ENCODE measurements at places on chromosomes 4 and X.

DNA sequence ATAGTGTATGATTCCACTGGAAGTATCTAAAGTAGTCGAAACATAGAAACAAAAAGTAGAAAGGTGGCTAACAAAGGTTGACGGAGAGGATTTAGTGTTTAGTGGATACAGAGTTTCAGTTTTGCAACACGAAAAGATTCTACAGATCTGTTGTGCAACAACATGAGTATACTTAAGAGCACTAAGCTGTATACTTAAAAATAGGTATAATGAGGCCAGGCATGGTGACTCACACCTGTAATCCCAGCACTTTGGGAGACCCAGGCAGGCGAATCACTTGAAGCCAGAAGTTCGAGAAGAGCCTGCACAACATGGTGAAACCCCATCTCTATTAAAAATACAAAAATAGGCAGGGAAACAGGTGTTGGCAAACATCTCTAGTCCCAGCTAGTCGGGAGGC is 7.9 kb upstream of the ATRX start:
- DNase-seq, result no peak

GRCh38 chr4:74934016-74934831 is 1.3 kb downstream of the PARM1 start:
- DNase-seq, result peak; percentile 17

GRCh38 chr4:112279025-112279881 is 6.5 kb downstream of the TIFA start:
- no peak for DNase-seq

GRCh38 chr4:54556587-54556986 is 101.2 kb upstream of the KIT start:
- DNase-seq, result no peak

DNA sequence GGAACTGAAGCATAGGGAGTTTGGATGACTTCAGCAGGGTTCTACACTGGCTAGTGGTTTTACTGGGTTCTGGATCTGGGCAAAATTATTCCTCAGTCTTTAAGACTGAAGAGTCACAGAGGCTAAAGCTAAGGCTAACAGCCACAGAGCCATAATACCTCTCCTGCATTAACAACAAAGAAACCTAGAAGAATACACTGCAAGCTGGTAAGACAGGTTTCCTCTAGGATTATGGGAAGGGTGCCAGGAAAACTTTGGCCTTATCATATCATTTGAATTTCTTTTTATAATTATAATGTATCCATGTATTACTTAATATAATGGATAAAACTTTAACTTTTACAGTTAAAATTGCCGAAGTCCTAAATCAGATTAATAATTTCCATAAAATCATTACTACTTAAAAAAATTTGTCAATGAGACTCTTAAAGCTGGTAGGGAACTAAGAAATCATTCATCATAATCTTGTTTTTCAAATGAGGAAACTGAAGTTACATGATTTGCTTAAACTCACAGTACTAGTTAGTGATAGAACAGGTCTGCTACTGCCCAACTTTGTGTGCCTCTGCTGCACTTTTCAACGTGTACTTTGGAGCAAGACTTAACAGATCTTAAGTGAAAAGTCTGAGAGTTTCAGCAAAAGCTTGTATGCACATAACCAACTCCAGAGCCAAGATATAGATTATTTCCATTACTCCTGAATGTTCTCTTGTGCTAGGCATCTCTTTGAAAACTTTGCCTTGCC is 24.2 kb upstream of the PGRMC2 start:
- no peak for DNase-seq

DNA sequence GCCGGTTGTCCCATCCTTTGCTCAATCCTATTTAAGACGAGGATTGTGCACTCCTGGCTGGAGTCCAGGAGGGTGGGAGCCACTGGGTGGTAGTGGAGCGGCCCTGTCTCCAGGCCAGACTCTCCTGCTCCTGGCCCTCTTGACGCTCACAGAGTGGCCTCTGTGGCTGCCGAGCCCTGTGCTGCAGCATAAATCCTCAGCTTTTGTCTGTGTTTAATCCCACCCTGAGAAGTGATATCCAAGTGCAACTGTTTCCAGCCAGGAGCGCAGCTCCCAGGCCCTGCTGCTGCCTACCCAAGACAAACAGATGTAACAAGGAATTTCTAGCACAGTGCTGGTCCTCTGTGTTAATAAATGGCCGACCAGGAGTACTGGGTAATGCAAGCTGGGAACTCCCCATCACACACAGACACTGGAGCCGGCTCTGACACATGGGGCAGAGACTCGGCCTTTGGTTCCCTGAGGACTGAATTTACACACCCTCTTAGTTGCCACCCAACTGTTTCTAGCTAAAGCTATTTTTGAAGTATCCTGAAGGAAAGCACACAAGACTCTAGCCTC is 85.3 kb downstream of the GATB start:
- DNase-seq, result no peak

DNA sequence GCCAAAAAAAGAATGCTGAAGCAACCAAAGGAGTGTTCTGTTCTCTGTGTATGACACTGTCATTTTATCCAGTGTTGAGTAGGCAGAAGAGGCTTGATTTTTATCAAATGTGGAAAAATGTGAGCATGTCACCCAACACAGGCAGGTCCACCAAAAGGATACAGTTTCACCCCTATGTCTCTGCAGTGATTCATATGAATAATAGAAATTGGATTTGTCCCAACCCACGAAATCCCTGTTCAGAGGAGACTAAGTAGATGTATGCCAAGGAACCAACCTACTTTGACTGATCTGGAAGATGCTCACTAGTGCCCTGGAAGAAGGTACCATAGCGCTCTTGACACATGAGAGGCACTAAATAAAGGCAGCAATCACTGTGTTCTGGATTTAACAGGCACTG is 72.5 kb downstream of the FGF13 start:
- DNase-seq, result no peak

DNA sequence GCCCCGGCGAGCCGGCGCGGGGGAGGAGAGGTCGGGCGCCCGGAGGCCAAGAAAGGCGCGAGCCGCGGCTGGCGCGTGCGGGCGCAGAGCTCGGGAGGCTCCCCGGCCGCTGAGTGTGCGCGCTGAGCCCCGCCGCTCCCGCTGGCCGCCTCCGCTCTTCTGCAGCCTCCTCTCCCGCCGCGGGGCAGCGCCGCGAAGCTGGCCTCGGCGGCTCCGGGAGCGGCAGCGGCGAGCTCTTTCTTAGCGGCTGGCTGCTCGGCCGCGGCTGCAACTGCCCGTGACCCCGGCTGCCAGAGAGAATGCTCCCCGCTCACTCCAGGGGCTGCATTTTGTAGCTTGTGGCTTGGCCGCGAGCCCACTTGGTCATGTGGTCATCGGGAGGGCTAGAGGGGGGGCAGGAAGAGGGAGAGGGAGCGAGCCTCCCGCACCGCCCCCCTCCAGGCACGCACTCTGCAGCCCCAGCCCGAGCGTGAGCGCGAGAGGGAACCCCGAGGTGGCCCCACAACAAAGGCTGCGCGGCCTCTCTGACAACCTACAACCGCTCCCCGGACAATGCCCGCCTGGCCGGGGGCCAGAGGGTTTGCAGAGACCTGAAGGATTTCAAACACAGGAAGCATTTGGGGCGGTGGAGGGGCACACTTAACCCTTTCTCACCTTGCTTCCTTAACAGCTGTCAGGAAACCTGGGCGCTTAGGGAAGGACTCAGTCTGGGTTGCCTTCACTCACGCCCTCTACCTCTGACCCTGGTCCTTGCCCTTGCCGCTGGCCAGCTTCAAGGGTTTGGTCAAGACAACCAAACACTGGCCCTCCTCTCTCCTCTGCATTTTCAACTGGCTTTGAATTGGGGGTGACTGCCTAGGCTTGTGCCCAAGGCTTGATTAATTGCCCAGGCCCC is at the start of gene APLN:
Gene APLN (minus strand): TSS at position 305 of the 895 bp plus-strand sequence. CDS start 326 bp downstream, outside the sequence.
- no peak for DNase-seq

- DNase-seq, result no peak
These were observed 16.8 kb downstream of the CLNK start for GRCh38 chr4:10667701-10668326.

GRCh38 chrX:63661676-63662075 is 123.3 kb downstream of the ARHGEF9 start:
- no peak for DNase-seq

DNA sequence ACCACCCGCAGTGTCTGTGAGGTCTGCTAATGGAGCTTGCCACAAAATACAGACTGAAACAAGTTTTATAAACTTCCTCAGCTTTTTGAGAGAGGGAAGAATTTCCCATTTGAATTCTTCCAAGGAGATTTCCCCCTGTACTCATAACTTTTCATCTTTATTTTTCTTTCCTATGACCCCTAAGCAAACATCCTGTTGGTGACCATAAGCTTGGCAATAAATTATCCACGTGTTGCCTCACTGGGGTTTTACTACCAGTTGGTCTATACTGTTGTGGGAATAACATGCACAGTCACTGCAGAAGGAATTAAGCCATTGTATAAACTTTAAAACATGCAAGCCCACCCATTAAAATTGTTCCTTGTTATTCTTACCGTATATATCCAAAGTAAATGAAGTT is 86.2 kb downstream of the SLC39A8 start:
- no peak for DNase-seq

GRCh38 chr4:91092398-91092980 is 965.3 kb downstream of the CCSER1 start:
- DNase-seq, result no peak

- no peak for DNase-seq
These were observed 71.3 kb upstream of the CAMK2D start for GRCh38 chr4:113832803-113833202.

- DNase-seq, result no peak
These were observed 27.8 kb downstream of the CD99L2 start for GRCh38 chrX:150870487-150871340.

DNA sequence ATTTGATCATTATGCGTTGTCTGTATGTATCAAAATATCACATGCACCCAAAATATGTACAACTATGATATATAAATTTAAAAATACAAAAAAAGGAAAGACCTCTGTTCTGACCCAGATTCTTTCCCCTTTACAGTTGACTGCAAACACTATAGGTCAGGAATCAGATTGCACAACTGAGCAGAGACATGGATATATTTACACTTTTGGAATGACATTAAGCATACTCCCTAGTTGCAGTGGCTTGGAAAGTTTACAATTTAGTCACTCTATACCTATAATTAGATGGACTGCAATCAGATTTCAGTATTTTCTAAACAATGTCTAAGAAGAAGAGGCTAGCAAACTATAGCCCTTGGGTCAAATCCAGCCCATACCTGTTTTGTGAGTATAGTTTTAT is 98.5 kb upstream of the INPP4B start:
- DNase-seq, result no peak

DNA sequence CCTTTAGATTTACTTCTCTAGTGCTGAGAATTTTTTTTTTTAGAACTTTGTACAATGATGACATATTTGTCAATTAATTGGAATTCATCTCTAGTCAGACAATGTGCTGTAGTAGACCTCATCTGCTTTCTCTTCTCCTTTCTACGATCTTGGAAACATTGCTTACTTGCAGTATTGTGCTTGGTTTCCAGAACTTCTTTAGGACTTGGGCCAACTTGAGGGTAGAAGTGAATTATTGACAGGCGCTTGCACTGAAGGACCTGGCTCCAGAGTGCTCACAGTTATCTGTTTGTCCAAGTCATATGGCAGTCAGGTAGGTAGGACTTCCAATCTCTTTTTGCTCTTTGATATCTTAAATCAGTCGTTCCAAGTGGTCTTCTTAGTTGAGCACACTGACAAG is 39.6 kb downstream of the FNIP2 start:
- no peak for DNase-seq

DNA sequence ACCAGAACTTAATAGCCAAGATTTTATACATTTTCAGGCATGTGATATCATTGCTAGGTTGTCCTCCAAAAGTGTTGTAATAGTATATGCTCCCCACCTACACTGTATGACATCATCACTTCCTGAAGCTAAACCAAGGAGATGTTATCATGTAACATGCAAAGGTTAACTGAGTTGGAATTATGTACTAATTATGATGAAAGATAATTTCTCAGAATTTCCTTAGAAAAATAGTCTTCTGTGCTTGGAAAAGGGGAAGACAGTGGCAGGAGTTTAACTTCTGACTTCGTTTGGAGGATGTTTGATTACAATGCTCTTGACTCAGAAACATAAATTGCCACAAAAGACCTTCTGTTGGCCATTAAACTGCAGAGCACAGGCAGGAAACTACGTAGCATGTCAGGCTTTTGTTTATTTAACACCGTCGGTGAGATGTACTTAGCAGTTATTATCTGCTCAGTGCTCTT is 83.6 kb upstream of the GUCY1A1 start:
- peak; percentile 65 for DNase-seq

GRCh38 chr4:8373973-8374545 is 66.5 kb downstream of the ACOX3 start:
- no peak for DNase-seq

DNA sequence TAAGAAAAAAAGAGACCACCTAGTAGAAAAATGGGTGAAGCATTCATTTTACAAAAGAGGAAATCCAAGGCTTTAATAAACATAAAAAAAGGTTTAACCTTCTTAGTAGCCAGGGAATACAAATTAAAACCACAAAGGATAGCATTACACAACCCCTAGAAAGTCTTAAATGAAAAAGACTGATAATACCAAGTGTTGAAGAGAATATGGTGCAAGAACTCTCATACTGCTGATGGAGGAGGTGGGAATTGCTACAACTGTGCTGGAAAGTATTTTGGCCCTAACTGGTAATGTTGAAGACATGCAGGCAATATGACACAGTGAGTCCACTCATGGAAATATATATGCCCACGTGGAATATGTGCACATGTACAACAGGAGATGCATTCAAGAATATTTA is 22.5 kb downstream of the ZNF41 start:
- no peak for DNase-seq

- peak; percentile 45 for DNase-seq
These were observed 571.0 kb upstream of the KLHL4 start for GRCh38 chrX:86946569-86946968.

DNA sequence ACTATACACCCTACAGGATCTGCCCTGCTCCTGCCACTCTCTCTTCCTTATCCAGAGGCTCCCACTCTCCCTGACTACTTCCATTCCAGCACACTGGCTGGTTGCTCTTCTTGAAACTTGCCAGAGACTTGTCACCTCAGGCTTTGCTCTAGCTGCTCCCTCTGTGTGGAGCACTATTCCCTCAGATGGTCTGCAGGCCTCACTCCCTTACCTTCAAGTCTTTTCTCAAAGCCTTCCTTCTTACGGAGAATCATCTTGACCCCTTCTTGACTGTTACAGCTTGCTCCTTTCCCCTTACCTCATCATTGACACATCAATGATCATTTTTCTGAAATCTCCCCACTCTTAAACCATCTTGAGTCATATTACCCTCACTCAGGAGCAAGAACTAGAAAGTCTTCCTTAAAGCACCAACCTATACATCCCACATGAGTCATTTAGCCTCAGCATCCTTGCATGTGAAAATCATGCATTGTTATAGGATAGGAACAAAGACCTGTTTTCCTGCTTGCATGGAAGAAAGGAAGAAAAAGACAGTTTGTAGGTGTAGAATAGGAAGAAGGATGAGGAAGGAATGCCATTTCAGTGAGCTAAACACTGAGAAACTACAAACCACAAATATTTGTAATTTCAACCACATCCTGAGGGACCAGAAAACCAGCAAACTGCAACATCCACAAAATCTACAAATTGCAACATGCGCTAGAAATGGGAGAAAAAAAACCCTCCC is 55.7 kb downstream of the ANTXR2 start:
- peak; percentile 24 for DNase-seq

DNA sequence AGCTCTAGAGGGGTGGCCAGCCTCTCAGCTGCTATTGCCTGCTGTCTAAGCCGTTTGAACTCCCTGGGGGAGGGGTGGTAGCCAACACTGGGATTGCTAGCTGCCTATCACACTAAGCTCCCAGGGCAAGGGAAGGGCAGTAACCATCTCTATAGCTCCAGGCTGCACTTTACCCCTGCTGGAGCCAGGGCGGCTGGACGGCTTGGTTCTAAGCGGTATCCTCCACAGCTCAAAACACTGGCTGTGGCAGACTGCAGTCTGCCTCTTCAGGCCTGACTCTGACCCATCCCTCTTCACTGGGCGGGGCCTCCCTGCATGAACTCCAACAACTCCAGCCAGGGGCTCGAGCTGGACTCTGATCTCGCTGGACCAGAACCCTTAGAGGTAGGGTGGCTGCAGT is 55.3 kb upstream of the GNRHR start:
- no peak for DNase-seq
